Lung microvascular endothelial cell (primary cell): ENCODE measurements at places on chromosomes 11 and 22.

- DNase-seq, result no peak
Observed at GRCh38 chr22:49771266-49772065, 56.2 kb downstream of the BRD1 start.

- no peak for DNase-seq
Observed at GRCh38 chr22:44814266-44815098, 62.1 kb downstream of the ARHGAP8 start.

DNA sequence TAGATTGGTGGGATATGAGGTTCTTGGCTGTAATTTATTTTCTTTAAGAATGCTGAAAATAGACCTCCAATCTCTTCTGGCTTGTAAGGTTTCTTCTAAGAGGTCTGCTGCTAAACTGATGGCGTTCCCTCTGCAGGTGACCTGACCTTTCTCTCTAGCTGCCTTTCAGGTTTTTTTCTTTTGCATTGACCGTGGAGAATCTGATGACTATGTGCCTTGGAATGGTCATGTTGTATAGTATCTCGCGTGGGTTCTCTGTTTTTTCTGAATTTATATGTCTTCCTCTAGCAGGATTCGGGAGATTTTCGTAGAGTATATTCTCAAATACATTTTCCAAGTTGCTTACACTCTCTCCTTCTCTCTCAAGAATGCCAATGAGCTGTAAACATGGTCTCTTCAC, 122.2 kb downstream of the DDX10 start:
- DNase-seq, result no peak

DNA sequence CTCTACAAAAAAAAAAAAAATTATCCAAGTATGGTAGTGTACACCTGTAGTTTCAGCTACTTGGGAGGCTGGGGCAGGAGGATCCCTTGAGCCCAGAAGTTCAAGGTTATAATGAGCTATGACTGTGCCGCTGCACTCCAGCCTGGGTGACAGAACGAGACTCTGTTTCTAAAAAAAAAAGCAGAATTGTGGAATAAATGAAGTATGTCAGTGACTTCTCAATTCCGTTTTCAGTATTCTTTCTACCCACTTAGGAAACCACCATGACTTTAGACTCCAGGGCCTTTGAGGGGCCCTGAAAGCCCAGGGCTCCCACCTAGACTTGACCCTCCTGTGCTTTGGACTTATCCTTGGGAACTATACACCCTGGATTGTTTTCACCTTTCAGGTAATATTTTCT, 6.5 kb upstream of the NUP160 start:
- DNase-seq, result no peak
